ENCODE measurements at places on chromosomes 6 and 20. TPM values are rescaled to one million over a fixed set of nuclear protein-coding genes. Genes with fewer than 3 reads are reported as not detected.

- DNase-seq: peak; percentile 45
Measured at GRCh38 chr20:25040438-25040831, 17.5 kb downstream of the ACSS1 start.

GRCh38 chr6:166932116-166932515 is 24.2 kb downstream of the RNASET2 start:
- DNase-seq: no peak

GRCh38 chr6:90434094-90434493 is 137.5 kb upstream of the BACH2 start:
- DNase-seq: no peak

GRCh38 chr6:44225579-44226325 is 2.4 kb downstream of the SLC29A1 start:
- DNase-seq: no peak

DNA sequence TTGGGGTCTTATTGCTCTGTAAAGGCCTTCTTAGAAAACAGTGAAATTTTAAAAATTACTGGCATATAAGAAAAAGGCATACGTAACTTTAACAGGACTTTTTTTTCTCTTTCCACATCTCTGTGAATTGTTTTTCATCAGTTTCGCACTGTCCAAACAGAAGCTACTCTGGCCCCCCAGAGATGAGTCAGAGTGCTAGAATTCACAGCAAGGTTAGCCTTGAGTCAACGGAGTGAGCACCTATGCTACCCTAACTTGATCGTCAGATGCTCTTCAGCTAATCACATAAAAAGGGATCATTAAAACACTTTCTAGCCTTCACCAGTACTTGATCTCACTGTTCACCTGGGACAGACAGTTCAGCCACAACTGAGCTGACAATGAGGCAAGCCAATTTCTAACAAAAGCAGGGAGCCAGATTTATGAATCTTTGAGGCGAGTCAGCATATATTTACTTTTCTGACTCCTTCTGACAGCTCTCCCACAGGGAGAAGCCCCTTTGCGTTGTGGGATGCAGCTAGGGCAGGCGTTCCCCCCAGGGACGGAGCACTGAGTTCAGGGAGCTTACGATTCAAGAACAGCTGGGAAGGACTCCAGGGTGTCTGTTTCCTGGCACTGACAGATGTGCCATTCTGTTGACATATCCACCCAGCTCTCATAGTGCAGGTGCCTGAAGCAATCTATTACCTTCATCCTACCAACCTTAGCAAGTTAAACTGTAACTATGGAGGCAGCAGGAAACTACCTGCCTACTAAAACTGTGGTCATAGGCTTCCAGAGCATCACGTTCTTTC is 46.4 kb upstream of the SPDEF start:
- no peak for DNase-seq

DNA sequence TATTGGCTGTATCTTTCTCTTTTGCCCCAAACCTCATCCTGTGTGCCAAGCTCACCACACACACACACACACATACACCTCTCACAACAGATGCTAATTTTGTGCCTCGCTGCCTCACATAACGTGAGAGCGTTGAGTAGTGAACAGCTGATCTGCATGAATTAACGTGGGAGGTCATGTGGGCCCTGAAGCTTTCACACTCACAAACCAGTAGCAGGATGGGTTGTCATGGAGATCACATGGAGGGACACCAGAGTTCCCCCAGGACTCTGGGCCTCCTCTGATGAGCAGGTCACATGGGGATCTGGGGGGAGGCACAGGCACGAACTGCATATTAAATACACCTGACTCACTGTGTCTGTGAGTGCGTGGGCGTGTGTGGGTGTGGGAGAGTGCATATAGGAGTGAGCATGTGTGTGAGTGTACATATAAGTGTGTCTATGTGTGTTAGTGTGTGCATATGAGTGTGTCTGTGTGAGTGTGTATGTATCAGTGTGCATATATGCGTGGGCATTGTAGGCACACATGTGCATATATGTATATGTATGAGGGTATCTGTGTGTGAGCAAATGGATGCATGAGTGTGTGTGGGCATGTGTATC is 62.7 kb upstream of the SULF2 start:
- peak; percentile 39 for DNase-seq

The MUCL3 gene
- total RNA-seq: not detected

The PRSS16 gene
- total RNA-seq: 5.4 TPM

The HLA-DMB gene
- total RNA-seq: 5.1 TPM

The PTCHD4 gene
- 1.3 TPM for total RNA-seq

The MTHFD1L gene
- 4.7 TPM for total RNA-seq

The SLC35D3 gene
- not detected for total RNA-seq

The IL17A gene
- not detected for total RNA-seq

The SIRT5 gene
- total RNA-seq: 15.0 TPM
